ENCODE measurements at places on chromosomes 12 and 14.

DNA sequence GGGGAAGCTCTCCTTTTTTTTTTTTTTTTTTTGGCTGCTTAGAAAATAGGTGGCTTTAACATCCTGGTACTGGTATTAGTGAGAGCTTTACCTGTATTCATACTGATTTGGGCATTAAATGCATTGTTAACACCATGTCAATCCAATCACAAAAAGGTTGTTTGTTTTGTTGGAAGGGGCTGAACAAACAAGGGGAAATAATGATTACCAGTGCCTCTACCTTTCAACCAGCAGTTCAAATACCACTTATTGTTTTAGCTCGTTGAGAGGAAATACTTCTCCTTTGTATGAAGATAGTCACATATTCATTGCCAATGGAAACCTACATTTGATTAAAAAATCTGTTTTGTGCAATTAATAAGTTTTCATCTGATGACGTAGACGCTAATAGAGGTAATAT is 72.9 kb downstream of the MIPOL1 start:
- no peak for DNase-seq

GRCh38 chr14:66041582-66041981 is 444.6 kb upstream of the CCDC196 start:
- DNase-seq: no peak

- no peak for DNase-seq
Observed at GRCh38 chr12:115378291-115378690, 694.3 kb upstream of the TBX3 start.

GRCh38 chr14:39762576-39763401 is 330.6 kb upstream of the FBXO33 start:
- DNase-seq: no peak

DNA sequence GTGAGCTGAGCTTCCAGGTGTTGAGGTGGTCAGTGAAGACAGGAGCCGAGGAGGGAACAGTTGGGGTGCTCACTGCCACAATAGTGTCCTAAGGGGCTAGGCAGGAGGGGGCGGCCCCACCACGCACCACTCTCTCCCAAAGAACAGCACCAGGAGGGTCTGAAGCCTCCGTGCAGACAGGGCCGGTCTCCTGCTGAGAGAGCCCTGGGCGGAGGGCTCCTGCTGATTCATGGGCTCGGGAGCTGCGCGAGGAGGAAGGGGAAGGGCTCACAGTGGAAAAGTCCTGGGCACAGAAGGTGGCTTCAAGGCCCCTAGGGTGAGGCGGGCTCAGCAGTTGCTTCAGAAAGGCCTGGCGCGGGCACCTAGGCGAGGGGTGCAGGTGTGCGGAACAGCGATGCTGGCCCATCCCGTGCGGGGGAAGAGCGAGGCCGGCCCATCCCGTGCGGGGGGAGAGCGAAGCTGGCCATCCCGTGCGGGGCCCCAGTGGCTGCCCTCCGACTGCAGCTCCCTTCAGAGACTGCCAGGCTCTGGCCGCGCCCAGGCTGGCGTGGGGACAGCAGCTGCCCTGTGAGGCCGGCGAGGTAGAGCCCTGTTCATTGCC is 176.7 kb downstream of the ADGRD1 start:
- DNase-seq: no peak
